D721Med (cell line): ENCODE measurements at places on chromosomes 16 and 17.

DNA sequence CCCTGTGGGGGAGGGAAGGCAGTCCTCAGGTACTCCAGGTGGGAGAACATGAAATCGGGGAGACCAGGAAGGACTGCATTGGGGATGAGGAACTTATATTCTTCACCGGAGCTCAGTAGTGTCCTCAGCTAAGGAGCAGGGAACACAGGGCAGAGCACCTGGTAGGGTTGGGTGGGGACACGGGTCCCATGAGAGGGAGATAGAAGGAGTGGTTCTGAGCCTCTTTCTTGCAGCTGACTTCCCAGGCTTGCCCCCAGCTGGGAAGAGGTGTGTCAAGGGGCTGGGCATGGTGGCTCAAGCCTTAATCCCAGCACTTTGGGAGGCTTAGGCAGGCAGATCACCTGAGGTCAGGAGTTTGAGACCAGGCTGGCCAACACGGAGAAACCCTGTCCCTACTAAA is 2.1 kb downstream of the FHOD1 start:
- DNase-seq, result no peak

DNA sequence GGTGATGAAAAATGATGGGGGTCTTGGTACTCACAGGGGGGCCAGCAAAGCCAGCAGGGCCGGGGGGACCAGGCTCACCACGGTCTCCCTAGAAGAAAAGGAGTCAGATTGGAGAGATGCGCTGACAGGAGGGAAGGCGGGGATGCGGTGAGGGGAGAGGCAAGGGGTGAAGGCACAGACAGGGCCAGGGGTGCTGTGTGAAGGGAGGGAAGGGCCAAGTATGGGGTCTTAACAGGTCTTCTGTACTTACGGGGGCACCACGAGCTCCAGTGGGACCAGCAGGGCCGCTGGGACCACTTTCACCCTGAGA is 11.2 kb downstream of the COL1A1 start:
- no peak for DNase-seq

DNA sequence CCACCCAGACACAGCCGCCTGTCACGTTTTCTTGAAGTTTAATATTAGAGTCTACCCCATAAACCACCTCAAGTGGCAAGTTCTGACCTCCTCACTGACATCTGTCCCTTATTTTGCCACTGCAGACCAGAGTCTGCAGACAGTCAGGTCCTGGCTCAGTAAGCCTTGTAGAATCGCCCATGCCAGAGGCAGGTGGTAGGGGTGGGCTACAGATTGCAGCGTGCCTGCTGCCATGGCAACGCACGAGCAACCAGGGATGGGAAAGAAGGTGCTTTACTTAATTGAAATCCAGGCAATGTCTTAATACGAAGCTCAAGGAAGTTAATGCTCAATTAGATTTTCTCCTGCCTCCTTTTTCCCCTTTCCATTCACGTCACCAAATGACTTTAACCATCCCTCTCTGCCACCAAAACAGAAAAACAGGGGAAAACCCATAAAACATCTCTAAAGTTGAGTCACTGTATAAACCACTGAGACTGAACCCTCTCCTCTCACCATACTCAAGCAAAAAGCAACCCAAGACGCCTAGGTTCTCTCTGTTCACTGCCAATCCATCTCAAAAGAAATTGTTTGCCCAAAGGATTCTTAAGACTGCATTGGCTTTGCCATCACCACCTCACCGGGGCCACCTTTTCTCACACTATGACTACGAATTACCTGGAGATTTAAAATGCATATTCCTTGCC is 228.8 kb downstream of the SLC39A11 start:
- DNase-seq, result no peak

DNA sequence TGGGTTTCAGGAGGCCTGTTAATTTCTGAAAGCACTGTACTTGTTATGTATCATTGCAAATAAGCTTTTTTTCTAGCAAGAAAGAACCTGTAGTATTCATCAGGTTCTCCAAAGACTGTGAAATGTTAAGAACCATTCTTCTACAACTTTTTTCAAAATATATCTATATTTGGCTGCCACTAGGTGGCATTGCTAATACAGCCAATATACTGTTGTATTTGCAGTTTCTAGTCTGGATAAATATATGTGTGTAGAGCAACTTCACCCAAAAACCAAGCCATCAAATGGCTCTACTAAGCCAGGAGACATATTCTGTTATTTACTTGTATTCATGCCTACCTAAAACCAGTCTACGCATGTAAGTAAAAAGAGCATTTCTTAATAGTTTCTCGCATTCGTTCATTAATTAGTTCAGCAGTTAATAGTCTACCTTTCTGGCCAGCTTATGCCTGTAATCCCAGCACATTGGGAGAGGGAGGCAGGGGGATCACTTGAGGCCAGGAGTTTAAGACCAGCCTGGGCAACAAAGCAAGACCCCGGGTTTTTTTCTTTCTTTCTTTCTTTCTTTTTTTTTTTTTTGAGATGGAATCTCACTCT is 39.5 kb downstream of the VMP1 start:
- DNase-seq, result no peak

DNA sequence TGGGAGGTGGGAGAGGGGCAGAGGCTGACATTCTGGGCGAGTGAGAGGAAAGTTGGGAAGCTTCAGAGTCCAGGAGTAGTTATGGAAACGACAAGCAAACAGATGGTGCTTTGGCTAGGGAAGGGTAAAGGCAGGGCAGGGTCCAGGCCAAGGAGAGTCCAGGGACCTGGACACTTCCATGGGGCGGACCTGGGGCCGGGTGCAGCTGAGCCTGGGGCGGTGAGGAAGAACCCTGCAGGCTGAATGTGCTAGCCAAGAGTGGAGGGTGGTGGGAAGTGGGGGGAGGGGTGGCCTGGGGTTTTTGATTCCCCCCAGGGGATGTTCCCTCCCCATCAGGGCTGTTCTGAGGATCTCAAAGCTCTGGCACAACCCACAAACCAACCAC is 2.6 kb downstream of the PPP1R9B start:
- no peak for DNase-seq

- no peak for DNase-seq
These were observed 32.5 kb downstream of the PITPNM3 start for GRCh38 chr17:6523809-6524355.
